ENCODE measurements at places on chromosomes 4 and X. TPM values are rescaled to one million over a fixed set of nuclear protein-coding genes. Genes with fewer than 3 reads are reported as not detected.

OTUD5 gene
- 87.2 TPM for total RNA-seq

VEGFC gene
- not detected for total RNA-seq

CD38 gene
- total RNA-seq: 4.4 TPM

MAGEB6B gene
- total RNA-seq: not detected

SLC16A2 gene
- total RNA-seq: 0.35 TPM

XK gene
- 0.18 TPM for total RNA-seq

NEUROG2 gene
- total RNA-seq: not detected

NKX3-2 gene
- total RNA-seq: not detected

BLOC1S4 gene
- 36.6 TPM for total RNA-seq

CT45A3 gene
- not detected for total RNA-seq

TLR2 gene
- total RNA-seq: 1.4 TPM

DMP1 gene
- total RNA-seq: not detected

SNCA gene
- total RNA-seq: 0.33 TPM

NLGN4X gene
- total RNA-seq: 0.12 TPM

ETFDH gene
- total RNA-seq: 23.8 TPM

SMR3B gene
- total RNA-seq: not detected

DNA sequence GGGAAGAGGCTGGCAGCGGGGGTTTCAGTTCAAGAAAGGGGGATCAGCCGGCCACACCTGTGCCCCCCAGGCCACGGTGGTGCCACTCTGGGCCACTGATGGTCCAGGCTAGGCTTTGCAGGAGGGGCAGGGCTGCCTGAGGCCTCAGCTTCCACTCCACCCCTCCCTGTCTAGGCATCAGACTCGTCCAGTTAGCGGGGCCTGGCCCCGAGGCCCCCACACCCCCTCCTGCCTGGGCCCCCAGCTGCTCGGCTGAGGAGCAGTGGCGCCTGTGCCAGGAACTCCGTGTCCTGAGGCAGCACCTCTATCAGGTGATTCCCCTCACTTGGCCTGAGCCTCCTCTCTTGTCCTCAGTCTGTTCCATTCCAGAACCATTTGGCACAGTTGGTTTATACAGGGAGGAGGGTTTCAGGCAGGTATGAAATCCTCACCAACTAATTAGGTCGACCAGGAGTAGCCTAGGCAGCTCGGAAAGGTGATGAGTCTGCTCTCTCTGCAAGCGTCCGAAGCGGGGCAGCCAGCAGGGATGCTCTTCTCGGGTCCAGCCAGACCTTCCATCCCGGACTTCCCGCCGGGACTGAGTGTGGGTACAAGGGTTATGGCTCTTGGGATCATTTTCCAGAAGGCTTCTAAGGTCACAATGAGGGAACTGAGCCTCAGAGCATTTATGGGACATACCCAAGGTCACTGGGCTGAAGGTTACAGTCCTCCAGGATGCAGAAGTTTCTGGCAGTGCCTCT is 2.1 kb downstream of the NSG1 start:
- DNase-seq: no peak

DNA sequence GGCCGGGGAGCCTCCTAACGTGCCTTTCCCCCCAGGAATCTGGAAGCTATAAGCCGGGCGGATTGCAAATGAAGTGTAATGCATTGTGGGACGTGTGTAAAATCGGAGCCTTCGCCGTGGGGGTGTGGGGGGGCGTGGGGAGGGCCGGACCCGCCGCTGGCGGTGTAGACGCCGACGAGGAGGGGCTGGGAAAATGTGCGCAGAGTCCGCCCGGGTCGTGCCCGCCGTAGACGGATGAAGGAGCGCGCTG is 1.3 kb downstream of the STOX2 start:
- DNase-seq: no peak

GRCh38 chr4:145960012-145960411 is 21.4 kb upstream of the ZNF827 start:
- no peak for DNase-seq

DNA sequence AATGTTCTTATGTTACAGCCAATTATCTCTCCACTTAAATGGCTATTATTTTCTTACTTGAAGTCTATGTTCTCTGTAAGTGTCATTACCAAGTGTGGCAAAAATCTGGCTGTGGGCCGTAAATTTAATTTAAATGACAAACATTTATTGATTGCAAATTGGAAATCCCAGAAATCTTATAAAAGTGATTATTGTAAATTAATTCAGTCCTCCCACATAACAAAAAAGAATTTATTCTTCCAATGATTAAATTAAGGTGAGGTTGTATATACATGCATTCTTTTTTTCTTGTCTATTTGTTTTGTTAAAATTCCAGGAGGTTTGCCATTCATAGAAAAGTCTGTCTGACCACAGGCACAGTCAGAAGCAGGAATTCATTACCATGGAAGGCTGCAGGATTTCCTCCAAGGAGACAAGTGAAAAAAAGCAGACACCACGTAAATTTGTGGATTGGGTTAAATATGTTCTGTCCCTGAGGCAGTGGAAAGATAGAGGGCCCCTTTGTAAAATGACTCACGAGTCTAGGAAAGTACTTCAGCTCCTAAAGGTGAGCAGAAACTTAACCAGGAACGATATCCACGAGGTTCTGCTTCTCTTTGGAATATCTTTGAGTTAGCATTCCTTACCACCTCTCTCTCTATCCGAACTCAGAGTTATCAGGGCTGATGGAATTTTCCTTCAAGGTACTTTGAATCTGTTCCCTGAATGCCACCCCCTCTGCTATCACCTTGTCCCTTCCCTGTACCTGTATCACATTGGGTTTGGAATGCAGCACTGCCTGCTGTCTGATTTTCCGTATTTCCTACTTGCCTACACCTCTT is 10.7 kb downstream of the PPARGC1A start:
- DNase-seq: no peak

DNA sequence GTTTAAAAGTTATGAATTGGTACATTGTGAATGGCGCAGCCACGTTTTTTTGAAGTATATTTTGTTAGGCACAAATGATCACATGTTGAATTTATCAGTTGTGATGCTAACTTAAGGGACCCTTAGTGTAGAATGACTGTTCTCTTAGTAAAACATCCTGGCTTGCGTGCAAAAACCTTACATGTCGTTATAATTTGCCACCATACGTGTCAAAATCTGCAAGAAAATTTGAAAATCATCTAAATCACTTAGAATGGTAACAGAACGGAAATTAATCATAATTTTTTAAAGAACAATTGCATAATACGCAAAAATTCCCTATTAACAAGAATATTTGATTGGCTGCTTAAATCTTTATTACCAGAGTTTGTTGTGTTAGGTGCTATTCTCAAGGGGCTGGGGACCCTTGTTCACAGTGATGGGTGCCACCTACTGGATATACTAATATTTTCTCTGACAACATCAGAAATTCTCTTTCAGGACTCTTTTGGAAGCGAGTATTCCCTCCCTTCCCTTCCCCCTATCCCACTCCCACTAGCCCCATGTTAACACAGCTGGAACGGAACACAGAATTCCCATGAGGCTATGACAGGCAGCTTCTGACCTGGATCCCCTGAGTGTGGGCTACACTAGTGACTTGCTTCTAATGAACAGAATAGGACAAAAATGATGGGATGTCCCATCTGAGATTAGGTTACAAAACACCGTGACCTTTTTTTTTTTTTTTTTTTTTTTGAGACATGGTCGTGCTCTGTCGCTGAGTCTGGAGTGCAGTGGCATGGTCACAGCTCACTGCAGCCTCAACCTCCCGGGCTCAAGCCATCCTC is 71.8 kb downstream of the SUPT20HL2 start:
- no peak for DNase-seq

GRCh38 chr4:170234800-170235199 is 145.0 kb upstream of the AADAT start:
- DNase-seq: no peak

- no peak for DNase-seq
Observed at GRCh38 chr4:2932951-2933565, 30.1 kb downstream of the NOP14 start.

GRCh38 chrX:52977953-52978352 is 19.6 kb upstream of the FAM156A start:
- no peak for DNase-seq

GRCh38 chr4:81860111-81860510 is 388.4 kb upstream of the RASGEF1B start:
- no peak for DNase-seq

GRCh38 chr4:100811046-100811445 is 293.2 kb upstream of the EMCN start:
- DNase-seq: no peak

- DNase-seq: no peak
Observed at GRCh38 chrX:26851981-26852380, 611.2 kb downstream of the PPP4R3C start.

GRCh38 chr4:146520896-146521540 is 722 bp downstream of the SLC10A7 start:
- DNase-seq: peak; percentile 24

- DNase-seq: no peak
Observed at GRCh38 chr4:7418131-7418943, 16.4 kb downstream of the PSAPL1 start.

- no peak for DNase-seq
Observed at GRCh38 chr4:138330531-138330930, 88.4 kb upstream of the SLC7A11 start.

DNA sequence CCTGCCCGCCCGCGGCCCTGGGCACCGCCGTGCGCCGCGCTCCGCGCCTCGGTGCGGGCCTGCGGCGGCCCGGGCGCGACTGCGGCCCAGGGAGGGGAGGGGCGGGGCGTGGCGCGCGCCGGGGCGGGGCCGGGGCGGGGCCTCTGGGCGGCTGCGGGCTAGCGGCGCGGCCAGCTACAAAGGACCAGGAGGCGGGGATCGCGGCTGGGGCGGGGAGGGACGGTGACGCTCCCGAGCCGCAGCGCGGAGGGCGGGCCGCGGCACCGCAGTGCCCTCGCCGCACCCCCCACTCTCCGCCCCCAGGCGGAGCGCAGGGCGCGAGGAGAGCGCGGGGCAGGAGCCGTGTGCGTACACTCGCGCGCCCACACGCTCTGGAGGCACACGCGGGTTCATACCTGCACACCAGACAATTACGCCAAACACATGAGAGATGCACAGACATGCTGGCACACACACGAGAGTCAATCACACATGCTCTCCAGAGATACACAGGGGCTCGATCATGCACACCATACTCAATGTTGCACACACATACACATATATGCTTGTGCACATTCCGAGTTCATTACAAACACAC is at the start of gene CRMP1:
TSS of gene CRMP1 (minus strand) at position 83 of the 577 bp plus-strand sequence. CDS start 117 bp downstream, outside the sequence.
- no peak for DNase-seq

GRCh38 chrX:122504026-122504425 is 680.1 kb upstream of the GRIA3 start:
- DNase-seq: no peak

DNA sequence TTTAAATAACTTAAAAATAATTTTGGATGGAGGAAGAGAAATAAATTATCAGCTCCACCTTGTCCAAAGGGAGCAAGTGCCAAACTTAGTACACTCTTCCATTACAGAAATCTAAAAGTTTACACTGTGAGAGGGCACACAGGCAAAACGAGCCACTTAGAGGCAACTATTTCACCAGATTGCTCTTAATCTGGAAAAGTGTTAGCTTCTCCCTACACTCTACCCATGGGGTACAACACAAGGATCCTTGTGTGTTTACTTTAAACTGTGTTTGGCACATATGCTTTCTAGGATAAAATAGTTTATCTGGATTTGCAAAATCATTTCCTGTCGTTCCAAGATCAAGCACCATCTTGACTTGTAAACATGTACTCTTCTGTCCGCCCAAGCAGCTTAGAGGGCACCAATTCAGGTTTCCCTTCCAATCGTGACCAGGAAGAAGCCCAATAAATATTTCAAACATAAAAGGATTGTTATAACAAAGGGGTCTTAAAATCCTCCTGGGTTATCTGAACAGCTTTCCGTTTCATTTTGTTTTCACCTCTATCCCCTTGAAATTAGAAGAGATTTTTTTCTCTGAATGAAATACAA is 29.0 kb upstream of the KDR start:
- DNase-seq: no peak

DNA sequence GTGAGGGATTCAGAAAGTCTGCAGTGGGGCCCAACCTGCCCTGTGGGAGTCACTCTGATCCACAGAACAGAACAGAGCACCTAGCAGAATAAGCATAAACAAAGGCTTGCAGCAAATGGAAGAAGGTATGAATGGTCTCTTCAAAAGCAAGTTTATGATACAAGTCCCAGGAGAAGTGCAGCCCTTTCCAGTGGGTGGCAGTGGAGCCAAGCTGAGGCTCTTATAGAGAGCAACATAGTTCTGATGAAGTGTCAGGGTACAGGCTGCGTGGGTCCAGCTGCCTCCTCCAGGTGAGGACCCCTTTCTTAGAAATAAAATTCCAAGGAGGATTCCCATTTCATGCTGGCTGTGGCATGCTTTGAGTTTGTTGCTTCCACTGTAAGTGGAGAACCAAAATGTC is 88.8 kb upstream of the PAK3 start:
- DNase-seq: no peak

DNA sequence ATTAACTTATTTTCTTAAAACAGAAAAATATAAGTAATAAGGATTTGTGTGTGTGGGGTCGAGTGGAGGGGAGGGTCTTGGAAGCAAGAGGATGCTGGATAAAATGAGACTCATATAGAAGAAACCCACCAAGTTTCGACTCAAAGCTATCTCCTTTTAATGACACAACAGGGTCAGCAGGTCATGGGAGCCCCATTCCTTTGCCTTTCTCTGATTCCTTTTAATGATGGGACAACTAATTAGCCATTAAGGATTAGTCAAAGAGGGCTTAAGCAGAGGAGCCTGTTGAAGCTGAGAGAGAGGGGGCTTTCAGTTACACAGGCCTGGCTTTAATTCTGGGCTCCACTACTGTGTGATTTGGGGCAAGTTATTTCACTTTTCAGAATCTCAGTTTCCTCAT is 102.8 kb downstream of the GPR50 start:
- no peak for DNase-seq

GRCh38 chr4:138706201-138706600 is 309.4 kb upstream of the NOCT start:
- DNase-seq: no peak

- DNase-seq: no peak
Observed at GRCh38 chrX:8748855-8749254, 16.9 kb upstream of the ANOS1 start.

GRCh38 chr4:76305971-76306881 is at the start of gene STBD1:
STBD1 (plus strand) TSS chr4:76306733; CDS start chr4:76306770, 37 bp downstream.
- DNase-seq: peak; percentile 30

DNA sequence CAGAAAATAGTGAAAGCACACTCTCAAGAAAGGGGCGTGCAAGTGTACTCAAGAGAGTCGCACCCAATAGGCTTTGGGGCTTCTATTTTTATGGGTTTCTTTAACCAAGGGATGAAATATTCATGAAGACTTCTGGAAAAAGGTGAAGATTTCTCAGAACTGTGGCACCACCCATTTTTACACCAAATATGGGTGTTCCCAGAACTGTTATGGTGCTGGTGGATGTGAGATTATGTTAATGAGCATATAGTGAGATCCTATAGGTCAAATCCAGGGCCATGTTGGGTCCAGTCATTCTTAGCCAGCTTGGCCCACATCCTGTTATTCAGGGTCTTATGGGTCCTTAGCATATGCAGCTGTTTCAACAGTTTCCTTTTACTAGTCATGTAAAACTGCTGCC is 61.0 kb upstream of the SMIM10 start:
- no peak for DNase-seq

GRCh38 chr4:2065106-2065930 is 6.2 kb downstream of the NAT8L start:
- DNase-seq: no peak

- no peak for DNase-seq
Observed at GRCh38 chrX:56759736-56760409, 30.8 kb downstream of the NBDY start.
